Stimulated activated effector memory CD8-positive, alpha-beta T cell treated with anti-CD3 and anti-CD28 coated beads, Interleukin-12 subunit alpha, Interleukin-12 subunit beta, amount 100 ng/mL, for 72 hours (primary cell): ENCODE measurements at places on chromosomes 11 and 22.

- no peak for DNase-seq
These were observed 5.2 kb downstream of the FXYD2 start for GRCh38 chr11:117819096-117820040.

- no peak for DNase-seq
These were observed 117.1 kb downstream of the KCNQ1 start for GRCh38 chr11:2561696-2562581.

DNA sequence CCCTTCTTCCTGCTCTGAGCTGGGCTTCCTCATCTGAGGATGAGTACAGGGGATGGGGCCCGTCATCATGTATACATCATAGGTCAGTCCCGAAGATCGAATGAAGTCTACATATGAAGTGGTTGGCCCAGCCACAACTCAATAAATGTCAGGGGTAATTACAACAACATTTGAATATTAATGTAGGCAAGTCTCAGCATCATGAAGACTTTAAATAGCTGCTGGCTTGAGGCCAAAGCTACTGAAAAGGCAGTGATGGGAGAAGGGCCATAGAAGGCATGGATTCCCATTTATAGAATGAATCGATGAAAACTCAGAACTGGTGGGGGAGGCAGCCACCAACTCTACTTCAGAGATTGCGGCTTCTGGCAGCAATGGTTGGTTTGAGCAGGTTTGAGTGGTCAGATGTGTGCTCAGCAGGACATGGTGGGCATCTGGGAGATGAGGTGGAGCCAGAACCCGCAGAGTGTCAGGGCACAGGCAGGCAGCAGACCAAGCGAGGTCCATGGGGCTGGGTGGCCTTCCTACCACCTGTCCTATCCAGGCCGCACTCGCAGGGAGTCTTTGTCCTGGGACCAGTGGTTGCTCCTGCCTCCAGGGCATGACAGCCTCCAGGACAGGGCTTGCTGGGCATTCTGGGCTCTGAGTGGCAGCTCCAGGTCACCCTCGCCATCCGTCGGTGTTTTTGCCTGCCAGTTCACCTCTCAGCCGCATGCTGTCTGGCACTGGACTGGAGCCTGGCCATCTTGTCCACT lies 919.1 kb downstream of the TBC1D22A start:
- no peak for DNase-seq

- no peak for DNase-seq
These were observed 84.6 kb upstream of the PHOX2A start for GRCh38 chr11:72328366-72329224.

GRCh38 chr11:79390477-79390876 lies 50.4 kb downstream of the TENM4 start:
- DNase-seq = no peak

GRCh38 chr11:37747121-37747520 lies 1149.1 kb upstream of the RAG2 start:
- DNase-seq = no peak

DNA sequence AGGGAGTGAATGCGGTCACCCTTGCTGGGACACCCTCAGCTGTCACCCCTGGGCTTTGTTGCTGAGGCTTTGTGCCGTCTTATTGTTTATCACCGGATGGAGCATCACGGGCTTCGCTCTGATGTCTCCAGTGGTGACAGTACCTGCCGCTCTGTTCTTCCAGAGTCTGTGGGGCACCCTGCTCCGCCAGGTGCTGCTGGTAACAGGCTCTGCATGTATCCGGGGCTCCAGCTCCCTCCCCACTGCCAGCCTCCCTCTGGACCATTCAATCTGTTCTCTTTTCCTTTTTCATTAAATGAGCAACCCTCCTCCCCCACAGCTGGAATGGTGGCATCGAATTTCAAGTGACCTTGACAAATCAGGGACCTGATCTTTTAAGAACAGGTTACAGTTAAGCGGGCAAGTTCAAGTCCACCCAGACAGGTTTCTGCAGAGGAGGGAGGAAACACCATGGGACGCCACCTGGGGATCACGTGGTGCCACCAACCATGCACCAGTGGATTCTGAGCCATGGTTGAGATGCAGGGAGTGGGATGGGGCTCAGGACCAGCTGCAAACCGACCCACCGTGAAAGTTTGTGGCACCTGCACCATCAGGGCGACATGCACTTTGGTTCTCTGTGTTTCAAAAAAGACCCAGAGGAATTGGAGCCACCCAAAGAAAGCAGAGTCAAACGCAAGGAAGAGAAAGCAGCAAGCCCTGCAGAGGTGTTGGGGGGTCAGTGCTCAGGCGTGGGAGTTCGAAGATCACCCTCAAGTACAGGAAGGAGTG lies 89.3 kb downstream of the BCR start:
- DNase-seq = no peak

- no peak for DNase-seq
These were observed 195.6 kb downstream of the GRIK4 start for GRCh38 chr11:120707098-120707497.

- DNase-seq = no peak
These were observed 30.9 kb upstream of the WNT7B start for GRCh38 chr22:46007848-46008261.

DNA sequence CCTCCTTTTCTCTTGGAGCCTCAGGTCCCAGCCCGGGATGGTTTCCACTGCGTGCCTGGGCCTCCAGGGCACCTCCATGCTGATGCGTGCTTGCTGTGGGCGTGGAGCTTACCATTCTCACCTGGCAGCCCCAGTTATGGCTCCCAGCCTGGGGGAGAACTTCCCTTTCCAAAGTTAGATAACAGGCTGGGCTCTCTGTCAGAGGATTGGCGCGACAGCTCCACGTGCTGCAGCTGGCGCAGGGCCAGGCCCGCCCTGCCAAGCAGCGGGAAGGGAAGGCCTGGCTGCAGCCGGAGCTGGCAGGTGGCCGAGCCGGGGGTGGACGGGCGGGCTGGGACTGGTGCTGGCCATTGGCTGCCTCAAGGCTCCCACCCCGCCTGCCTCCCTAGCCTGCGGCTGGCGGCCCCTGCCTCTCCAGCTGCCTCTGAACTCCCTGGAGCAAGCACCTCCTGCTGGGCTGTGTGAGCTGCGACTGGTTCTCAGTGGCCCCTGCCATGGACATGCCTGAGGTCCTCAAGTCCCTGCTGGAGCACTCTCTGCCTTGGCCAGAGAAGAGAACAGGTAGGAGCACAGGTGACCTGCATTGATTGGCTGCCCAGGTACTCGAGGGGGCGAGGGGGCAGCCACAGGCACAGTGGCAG lies 14.6 kb upstream of the TEF start:
- no peak for DNase-seq

DNA sequence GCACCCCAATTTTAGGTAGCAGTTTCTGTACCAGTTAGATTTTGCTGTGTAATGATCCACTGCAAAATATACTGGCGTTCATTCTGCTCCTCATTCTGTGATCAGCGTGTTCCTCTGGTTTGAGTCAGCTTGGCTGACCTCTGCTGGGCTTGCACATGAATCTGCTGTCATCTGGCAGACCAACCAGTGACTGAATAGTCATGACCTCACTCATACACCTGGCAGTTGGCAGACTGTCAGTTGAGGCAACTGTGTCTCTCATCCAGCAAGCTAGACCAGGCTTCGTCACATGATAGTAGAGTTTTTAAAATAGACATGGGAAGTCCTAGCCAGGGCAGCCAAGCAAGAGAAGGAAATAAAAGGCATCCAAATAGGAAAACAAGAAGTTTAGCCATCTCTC lies 316.3 kb upstream of the LARGE1 start:
- no peak for DNase-seq

DNA sequence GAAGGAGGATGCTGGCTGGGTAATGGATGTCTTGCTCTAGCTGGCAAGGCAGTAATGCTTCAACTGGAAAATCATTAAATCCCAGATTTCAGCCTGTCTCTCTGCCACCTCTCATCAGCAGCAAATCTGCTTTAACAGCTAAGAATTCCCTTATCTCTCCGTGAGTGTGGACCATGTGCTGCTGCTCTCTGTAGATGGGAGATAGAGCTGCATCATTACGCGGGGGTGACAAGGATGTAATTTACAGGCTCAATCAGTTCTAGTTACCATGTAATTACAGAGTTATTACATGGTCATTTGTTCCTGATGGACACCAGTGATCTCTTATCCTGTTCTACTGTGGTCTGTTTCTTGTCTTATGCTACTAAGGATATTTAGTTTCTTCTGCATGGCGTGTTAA lies 665.4 kb downstream of the NTM start:
- no peak for DNase-seq

GRCh38 chr11:63768237-63769041 lies at the start of gene ZFTA:
Gene ZFTA (minus strand): TSS chr11:63768775. CDS start chr11:63768622, 153 bp downstream.
- DNase-seq = peak; percentile 85

- peak; percentile 73 for DNase-seq
These were observed 2.5 kb upstream of the NPAS4 start for GRCh38 chr11:66418168-66418985.

DNA sequence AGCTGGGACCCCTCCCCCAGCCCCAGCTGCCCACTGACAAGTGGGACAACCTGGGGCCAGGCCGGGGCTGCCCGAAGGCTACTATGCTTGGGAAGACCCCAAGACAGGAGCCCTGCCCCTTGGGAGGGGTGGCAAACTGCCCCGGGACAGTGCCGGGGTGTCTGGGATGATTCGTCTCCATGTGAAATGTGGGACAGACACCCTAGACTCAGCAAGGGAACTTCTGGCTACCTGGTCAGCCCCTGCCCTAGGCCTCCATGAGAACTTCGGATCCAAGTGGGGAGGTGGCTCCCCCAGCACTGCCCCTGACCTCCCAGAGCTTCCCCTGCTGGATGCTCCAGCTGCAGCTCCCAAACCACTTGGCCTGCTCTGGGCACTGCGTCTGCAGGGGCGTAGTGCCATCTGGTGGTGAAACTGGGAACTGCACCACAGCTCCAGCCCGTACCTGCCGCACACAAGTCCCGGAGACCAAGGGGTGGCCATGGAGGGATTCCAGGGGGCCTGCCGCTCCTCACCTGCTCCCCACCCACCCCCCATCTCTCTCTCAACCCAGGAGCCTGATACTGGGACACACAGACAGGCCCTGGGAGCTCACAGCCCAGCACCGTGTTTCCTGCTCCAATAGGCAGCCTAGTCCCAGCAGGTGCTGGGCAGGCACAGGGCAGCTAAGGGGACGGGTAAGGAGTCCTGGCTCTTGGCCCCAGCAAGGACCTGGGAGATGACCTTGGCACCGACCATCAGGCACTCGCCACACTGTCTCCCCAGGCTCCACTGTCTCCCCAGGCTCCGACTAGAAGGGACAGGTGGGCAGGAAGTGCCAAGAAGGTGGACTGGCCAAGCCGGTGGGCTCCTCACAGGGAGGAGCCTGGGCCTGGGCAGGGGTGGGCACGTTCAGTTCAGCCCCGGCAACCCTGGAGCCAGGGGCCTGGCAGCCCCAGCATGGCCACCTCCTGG lies 194.1 kb downstream of the IGLL1 start:
- peak; percentile 92 for DNase-seq

GRCh38 chr22:24550902-24551435 lies 4.0 kb downstream of the GUCD1 start:
- no peak for DNase-seq

GRCh38 chr11:63868399-63869064 lies 29.6 kb downstream of the MARK2 start:
- DNase-seq = no peak

- DNase-seq = no peak
These were observed 85.9 kb upstream of the GRK3 start for GRCh38 chr22:25478528-25478927.

DNA sequence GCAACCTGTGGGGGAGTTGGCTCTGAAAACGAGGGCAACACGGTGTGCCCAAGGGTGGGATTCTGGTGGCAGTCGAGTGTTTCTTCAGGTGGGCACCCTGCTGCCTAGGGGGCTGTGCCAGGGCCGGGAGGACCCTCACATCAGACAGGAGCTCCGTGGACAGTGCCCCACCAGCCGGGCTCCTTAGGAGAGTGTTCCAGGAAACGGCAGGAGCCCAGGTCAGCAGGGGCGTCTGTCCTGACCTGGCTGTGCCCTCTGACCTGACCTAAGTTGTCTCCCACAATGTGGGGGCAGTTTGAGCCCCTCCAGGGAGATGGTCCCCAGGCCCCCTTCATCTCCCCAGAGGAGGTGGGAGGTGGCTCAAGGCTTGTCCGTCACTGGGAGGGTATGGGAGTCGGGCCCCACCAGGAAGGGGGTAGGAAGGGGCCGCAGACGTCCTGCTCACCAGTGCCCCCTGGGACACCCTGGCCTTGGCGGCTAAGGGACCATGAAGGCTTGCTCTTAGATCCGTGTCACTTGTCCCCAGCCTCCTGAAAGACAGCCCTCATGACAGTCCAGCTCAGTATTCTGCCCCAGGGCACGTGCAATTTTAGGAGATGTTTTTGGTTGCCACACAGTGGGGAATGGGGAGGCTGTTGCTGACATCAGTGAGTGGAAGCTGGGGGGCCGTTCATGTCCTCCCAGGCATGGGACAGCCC lies 32.2 kb upstream of the GAL start:
- no peak for DNase-seq

- no peak for DNase-seq
These were observed 63.4 kb upstream of the CARD18 start for GRCh38 chr11:105202844-105203548.
